ENCODE measurements at places on chromosomes 2 and 18. TPM values are rescaled to one million over a fixed set of nuclear protein-coding genes. Genes with fewer than 3 reads are reported as not detected.

DNA sequence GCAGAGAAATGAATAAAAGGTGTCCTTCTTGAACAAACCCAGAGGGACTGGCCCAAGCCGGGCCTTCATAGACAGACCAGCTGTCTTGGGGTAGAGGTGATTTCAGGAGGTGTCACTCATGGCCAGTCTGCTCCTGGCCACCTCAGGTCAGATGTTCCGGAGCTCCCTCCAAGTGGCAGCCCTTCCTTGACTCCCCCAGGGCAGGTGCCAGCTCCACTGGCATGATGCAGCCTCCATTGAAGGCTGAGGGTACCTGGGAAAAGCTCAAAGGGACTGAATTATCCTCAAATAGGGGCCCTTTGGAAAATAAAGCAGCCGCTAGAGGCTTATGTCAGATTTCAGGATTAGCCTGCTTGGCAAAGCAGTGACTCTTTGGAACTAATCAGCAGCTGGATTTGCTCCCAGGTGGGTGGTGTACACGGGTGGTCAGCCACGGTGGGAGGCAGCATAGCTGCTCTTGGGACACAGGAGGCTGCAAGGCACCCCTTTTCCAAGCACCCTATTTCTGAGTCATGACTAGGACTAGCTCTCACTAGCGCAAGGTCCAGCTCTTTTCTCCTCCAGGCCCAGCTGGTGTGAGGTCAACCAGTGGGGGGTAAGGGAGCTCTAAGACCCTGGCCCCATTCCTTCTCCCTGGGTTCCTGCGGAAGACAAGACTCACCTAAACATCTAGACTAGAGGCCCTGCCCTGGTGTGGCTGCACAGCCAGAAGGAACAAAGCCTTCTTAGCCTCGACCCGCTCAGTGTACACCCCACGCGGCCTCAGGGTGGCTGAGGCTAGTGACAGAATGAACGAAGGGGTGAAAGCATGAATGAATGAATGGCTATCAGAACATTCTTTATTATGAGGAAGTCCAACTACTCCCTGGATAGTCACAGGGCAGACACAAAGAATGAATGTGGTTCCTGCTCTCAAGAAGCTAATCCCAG lies 29.3 kb downstream of the HS1BP3 start:
- DNase-seq, result no peak

DNA sequence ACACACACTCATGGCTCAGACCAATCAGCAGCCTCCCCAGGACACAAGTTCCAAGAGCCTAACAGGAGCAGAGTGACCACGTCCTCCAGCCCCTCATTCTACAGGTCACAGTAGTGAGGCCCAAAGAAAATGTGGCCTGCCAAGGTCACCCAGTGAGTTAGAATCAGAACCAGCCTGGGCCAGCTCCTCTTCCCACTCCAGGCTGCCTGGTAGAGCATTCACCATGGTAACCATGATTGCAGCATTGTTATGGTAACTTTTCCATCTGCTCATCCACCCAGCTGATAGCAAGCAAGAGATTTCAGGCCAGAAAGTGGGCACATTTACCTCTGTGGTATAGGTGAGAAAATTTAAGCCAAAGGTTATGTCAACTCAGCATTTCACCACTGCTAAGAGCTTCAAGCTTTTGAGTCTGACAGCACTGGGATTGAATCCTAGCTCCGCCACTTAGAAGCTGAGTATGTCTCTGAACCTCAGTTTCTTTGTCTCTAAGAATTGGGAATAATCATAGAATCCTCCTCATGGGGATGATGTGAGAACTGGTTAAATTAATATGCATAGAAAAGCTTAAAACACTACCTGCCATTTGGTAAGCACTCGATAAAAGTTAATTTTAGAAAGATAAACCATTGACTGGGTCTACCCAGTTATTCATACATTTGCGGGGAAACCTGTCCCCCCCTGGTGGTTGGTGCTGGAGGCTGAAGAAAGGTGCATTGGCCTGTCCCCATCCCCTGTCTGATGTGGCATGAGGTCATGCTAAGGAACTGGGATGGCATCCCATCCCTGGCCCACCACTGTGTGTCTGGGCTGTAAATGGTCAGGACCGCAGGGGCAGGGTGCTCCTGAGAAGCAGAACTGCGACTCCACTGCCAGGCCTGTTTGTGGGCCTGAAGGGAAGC lies 181.5 kb downstream of the KLHL29 start:
- DNase-seq, result peak; percentile 62

DNA sequence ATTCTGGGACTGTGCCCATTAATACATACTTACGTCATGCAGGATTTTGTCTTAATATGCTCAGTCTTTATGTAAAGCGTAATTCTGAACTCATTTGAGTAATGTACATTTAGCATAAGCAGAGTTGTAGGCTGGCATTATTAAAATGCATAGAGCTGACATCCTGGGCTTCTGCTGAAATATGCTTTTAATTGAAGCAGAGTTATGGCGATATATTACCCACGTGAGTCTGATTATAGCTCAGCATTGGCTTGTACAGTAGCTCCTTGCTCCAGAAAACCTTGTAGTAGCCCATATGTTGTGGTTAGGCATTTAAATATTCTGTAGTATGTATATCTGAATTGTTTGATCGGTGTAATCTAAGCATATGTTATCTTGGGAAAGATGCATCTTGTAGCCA lies 233.9 kb downstream of the PTGR3 start:
- DNase-seq, result no peak

GRCh38 chr18:79567481-79568147 lies 112.0 kb upstream of the CTDP1 start:
- peak; percentile 32 for DNase-seq

Gene FSIP2
- 56.4 TPM for total RNA-seq

DNA sequence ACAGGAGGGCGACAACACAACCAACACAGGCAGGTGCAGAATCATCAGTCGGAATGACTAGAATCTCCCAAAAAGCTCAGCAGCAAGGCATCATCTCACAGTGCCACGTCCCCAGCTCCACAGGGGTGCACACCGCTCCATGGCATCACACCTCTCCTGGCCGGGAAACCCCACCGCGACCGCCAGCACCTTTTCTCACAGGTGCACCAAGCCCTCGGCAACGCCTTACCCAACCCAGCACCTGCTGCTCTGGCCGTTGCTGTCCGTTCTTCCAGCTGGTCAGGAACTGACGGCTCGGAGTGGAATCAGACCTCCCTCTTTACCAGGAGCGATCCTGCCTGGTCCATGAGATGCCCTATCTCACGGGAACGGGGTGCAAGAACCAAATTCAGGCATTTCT lies 61.3 kb downstream of the ZNF516 start:
- DNase-seq, result no peak

Gene EVA1A
- not detected for total RNA-seq

DNA sequence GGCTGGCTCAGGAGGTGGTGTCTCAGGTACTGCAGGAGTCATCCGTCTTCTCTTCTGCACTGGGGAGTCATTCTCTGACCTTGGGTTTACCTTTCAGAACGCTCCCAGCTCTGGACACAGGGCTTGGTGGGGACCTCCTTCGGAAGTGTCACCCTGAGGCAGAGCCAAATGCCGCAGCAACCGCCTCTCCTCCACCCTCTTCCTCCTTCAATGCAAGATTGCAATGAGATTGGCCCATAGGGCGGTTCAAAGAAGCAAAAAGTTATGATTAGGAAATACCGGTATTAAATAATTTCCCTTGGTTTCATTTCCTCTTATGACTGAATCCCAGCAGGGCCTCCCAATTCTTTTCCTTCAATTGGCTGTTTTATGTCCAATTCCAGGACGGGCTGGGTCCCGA lies 178.8 kb downstream of the ACKR3 start:
- DNase-seq, result no peak

- DNase-seq, result no peak
Measured at GRCh38 chr2:24024996-24025663, 15.2 kb downstream of the MFSD2B start.

Gene UGT1A3
- not detected for total RNA-seq

DNA sequence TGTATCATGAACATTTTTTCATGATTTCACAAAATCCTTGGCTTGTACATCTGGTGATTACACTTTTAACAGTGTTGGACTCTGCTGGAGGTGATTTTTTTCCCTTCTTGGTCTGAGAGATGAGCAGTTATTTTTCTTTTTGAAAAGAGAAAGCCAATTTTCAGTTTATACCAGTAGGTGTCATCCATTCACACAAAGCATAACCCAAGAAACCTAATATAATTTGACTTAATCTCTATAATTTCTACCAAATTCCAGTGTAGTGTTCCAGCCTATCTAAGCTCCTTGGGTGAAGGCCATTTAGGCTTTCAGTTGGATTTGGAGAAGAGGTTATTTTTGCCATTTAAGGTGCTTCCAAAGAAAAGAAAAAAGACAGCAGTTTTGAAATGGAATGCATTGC lies 7.7 kb upstream of the ICOS start:
- DNase-seq, result no peak

Gene COA5
- total RNA-seq, result 29.6 TPM

DNA sequence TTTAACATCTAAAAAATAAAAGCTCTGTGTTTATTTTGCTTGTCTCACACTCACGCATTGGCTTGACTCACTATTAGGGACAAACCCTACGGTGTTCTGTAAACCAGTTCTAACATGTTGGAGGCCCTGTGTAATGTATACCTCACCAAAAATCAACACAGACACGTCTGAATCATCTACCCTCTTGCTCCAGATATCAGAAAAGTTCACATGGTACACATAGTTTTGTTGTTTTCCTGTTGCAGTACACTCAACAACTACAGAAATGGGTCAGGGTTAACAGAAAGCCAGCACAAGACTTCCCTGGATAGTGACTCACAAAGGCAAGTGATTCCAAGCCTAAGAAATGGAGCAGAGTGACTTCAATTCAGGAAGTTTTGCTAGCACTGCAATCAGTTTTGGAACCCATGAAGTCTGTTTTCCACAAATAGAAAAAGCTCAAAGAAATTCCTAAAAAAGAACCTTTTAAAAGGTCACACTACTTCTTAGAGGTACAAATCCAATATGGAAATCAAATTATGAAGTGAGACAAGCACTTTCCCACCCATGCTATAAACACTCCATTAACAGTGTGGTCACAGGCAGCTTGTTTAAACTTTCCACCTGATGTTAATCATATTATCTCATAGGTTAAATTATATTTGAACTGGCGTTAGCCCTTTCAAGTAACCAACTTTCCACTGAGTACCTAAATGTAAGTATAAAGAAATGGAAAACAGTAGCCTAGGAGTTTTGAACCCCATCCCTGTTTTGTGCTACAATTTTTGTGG lies 87.4 kb downstream of the GAREM1 start:
- no peak for DNase-seq

Gene EDAR
- not detected for total RNA-seq

Gene RNF125
- total RNA-seq, result 1.5 TPM

DNA sequence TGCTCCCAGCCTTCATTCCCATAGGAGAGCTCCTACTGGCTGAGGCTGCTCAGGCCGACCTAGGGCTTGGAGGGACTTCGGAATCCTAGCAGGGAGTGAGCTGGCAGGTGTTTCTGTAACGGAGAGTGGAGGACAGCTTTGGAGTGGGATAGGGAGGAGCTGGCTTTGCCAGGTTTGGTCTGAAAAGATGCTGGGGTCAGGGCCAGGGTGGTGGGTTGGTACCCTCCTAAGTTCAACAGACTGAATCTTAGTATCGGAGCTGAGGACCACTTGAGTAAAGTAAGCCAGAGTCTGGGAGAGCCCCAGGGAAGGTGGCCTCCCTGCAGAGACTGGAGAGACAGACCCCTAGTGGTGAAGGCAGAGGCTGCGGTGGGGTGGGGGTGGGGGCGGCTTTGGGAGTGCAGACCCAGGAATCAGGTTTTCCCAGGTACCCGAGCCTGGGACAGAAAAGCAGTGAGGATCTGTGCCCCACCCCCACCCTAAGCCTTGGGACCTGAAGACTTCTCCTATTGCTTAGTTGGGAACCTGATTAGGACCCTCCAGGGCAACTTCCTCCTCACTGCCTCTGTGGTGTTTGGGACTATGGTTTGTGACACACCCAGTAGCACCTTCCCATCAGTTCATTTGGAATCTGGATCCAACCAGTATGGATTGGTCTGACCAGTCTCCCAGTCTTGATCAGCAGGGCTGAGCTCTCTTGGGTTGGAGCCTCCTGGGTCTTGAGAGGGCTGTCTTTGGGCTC lies 3.0 kb downstream of the CNNM4 start:
- no peak for DNase-seq

DNA sequence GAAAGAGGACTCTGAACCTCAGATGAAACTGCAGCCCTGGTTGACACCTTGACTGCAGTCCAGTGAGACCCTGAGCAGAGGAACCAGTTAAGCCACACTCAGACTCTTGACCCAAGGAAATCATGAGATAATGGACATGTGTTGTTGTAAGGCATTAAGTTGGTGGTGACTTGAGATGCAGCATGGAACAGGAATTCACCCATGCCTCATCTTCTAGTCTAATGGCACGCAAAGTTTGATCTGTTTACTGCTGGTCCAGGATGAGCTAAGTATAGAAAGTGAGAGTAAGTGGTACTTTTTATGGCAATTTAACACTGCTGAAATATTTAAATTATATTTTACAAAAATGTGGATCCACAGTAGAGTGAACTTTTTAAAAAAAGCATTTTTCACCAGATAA lies 51.3 kb upstream of the LTBP1 start:
- DNase-seq, result no peak

Gene IL1F10
- not detected for total RNA-seq

Gene INHA
- total RNA-seq, result not detected

DNA sequence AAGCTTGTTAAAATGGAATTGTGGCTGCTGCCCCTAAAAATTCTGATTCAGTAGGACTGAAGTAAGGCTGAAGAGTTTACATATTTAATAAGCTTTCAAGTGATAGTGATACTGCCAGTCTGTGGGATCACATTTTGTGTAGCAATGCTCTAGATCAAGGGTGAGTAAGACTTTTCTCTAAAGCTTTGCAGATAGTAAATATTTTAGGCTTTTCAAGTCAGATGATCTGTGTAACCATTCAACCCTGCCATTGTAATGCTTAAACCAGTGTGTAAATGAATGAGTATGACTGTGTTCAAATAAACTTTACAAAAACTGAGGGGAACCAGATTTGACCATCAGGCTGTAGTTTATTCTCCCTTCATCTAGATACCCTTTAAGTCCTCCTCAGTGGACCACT lies 92.7 kb downstream of the PIK3C3 start:
- no peak for DNase-seq

- DNase-seq, result no peak
Measured at GRCh38 chr18:77108001-77108692, 24.4 kb downstream of the MBP start.
